ENCODE measurements at places on chromosomes 11 and 22.

- no peak for DNase-seq
Observed at GRCh38 chr11:35359321-35360054, 59.9 kb downstream of the SLC1A2 start.

- peak; percentile 76 for DNase-seq
Observed at GRCh38 chr22:21982338-21982965, at the start of gene TOP3B. TSS of gene TOP3B (minus strand) at chr22:21982787. CDS start at chr22:21975709, 7,078 bp downstream.

DNA sequence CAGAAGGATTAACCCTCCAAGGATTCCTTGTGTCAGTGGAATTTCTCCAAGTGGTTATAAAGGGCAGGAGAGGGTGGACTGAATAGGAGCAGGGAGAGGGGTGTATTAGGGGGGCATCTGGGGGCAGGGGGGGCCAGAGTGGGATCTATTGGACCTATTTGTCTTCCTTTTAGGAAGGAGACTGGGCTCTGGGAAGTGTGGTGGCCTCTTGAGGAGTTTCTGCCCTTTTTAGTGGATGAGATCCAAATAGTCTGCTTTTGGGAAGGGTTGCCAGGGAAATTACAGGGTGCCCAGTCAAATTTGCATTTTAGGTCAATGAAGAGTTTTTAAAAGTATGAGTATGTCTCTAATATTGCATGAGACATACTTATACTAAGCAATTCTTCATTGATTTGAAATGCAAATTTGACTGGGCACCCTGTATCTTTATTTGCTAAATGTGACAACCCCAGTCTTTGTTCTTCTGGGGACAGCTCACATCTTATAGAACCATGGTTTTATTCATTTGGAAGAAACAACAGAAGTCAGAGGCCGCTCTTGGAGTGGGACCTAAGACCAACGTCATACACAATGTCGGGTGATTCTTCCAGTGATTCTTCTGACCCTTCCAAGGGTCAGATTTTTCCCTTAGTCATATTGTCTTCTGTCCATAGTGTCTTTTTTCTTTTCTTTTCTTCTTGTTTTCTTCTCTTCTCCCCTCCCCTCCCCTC, 429 bp upstream of the SLC22A6 start:
- DNase-seq: no peak

DNA sequence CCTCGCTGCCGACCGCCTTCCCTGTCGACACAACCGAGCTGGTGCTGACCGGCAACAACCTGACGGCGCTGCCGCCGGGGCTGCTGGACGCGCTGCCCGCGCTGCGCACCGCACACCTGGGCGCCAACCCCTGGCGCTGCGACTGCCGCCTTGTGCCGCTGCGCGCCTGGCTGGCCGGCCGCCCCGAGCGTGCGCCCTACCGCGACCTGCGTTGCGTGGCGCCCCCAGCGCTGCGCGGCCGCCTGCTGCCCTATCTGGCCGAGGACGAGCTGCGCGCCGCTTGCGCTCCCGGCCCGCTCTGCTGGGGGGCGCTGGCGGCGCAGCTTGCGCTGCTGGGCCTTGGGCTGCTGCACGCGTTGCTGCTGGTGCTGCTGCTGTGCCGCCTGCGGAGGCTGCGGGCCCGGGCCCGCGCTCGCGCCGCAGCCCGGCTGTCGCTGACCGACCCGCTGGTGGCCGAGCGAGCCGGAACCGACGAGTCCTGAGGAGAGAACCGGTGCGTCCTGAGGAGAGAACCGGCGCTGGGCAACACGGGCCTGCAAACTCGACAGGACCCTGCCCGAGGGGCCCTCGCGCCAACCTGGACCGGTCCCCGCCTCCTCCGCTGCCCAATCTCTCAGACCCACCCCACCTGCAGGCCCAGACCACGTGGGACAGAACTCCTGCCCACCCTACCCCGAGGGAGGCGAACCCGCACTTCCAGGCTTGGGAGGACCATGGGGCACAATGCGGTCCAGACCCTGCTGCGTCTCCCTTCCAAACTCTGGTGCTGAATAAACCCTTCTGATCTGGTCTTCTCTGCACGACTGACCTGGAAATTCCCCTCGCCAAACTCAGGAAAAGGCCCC, 866 bp downstream of the GP1BB start:
- no peak for DNase-seq

DNA sequence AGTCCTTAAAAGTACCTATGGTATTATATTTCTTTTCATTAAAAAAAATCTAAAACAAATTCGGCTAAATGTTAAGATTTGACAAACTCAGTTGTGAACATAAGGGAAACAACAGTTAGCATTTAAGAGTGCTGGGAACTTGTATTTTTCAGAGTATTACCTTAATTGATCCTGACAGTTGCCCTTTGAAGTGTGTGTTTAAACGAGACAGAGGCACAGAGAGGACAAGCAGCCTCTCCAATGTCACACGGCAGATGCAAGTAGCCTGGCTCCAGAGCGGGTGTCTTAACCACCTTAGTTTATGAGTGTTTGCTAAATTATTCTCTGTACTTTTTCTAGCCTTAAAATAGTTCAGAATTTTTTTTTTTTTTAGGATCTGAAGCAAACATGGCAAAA, 80.9 kb downstream of the TIMP3 start:
- DNase-seq: no peak

- no peak for DNase-seq
Observed at GRCh38 chr11:113043698-113044097, 82.5 kb downstream of the NCAM1 start.

GRCh38 chr11:44950031-44950624, 555 bp downstream of the TP53I11 start:
- DNase-seq: no peak

GRCh38 chr22:33579448-33580093, 340.7 kb downstream of the LARGE1 start:
- DNase-seq: peak; percentile 6

DNA sequence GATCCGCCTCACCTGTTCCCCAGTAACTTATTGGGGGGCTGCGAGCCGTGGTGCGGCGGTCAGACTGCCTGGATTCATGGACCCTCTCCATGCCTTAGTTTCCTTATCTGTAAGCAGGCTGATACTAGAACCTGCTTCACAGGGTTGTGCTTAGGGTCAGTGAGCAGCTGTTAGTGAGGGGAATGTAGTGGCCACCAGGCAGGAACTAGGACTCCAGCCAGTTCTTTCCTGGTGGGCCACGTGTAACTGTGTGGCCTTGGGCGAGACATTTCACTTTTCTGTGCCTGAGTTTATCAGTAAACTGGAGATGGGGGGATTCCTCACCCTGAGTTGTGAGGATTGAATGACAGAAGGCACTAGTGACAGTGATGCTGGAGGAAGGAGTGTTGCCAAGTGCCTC, 24.8 kb downstream of the MCM5 start:
- no peak for DNase-seq

GRCh38 chr11:123587044-123587443, 67.4 kb downstream of the SCN3B start:
- DNase-seq: no peak

GRCh38 chr11:118205606-118206378, 19.0 kb downstream of the JAML start:
- DNase-seq: no peak

- no peak for DNase-seq
Observed at GRCh38 chr22:46378426-46379065, 43.0 kb downstream of the TRMU start.

DNA sequence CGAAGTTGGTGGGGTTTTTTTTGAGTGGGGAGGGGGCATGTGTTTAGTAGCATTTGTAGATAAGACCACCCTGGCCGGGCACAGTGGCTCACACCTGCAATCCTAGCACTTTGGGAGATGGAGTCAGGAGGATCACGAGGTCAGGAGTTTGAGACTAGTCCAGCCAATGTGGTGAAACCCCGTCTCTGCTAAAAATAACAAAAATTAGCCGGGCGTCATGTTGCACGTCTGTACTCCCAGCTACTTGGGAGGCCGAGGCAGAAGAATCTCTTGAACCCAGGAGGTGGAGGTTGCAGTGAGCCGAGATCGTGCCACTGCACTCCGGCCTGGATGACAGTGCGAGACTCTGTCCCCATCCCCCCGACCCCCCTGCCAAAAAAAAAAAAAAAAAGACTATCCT, 34.6 kb downstream of the CECR2 start:
- no peak for DNase-seq

GRCh38 chr11:67055812-67056211, 835 bp upstream of the RHOD start:
- no peak for DNase-seq

DNA sequence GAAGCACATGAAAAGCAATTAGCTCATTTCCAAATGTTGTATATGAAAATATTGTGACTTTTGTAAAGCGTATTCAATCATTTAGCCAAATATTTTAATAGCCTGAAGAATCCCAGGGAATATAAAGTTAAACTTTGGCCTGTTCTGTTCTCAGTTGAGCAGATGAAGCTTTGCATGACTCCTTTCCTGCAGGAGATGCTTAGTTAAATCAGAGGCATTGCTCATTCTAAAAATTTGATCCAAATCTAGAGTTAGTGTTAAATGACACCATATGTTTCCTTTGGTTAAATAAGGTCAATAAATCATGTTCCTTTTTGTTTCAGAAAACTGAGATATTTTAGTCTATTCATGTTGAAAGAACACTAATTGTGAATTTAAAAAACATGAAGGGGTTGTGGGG, 51.2 kb upstream of the BIRC3 start:
- DNase-seq: no peak

DNA sequence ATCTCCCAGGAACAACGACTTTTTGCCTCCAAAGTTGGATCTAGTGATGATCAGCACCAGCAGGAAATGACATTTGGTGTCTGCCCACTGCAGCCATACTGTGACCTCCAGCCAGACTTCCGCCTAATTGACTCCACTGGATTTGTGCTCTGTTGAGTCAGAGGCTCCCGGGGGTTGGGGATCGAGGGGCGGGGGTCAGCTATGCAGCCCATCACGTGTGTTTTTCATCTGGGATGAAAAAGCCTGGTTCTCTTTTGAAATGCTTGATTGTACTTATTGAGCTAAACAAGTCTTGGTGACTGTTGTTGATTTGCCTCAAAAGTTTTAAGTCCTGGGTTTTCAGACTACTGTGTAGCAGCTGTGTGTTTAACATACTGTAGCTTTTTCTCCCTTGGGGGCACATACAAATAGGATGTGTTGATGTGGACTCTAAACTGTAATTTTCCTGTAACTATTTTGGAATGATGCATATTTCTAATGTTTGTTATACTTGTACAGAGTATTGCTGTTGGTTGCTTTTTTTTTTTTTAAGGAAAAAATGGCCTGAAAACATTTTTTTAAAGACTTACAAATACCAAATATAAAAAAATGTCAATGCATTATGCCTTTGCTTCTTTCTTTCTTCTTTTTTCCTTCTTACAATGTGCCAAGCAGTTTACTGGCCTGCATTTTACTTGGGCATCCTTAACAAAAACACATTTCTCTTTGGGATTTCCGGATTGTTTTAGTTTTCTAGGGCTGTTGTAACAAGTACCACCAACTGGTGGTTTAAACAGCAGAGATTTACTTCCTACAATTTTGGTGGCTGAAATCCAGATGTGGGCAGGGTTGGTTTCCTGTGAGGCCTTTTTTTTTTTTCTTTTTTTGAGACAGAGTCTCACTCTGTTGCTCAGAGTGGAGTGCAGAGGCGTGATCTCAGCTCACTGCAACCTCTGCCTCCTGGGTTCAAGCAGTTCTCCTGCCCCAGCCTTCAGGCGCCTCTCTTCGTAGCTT, 46.1 kb upstream of the OR4B1 start:
- no peak for DNase-seq

- DNase-seq: no peak
Observed at GRCh38 chr11:73262851-73263495, 9.2 kb upstream of the P2RY6 start.

GRCh38 chr11:100545556-100545955, 141.5 kb upstream of the ARHGAP42 start:
- no peak for DNase-seq

DNA sequence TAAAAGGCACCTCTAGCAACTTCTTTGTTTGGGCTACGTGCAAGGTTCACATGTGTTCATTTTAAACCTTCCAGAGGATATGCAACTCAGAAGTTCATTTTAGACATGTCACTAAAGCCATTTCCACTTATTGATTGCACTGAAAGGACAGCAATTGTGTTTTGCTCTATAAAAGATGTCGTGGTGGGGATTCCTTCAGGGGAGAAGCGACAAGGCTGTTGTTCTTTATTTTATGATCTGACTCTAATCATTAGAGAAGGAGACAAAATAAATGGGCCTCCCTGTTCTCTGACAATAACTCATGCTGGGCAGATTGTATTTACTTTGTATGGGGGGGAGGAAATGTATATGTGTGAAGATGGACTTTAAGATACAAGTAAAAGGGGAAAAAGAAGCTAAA, 370.1 kb upstream of the ARHGAP42 start:
- no peak for DNase-seq

DNA sequence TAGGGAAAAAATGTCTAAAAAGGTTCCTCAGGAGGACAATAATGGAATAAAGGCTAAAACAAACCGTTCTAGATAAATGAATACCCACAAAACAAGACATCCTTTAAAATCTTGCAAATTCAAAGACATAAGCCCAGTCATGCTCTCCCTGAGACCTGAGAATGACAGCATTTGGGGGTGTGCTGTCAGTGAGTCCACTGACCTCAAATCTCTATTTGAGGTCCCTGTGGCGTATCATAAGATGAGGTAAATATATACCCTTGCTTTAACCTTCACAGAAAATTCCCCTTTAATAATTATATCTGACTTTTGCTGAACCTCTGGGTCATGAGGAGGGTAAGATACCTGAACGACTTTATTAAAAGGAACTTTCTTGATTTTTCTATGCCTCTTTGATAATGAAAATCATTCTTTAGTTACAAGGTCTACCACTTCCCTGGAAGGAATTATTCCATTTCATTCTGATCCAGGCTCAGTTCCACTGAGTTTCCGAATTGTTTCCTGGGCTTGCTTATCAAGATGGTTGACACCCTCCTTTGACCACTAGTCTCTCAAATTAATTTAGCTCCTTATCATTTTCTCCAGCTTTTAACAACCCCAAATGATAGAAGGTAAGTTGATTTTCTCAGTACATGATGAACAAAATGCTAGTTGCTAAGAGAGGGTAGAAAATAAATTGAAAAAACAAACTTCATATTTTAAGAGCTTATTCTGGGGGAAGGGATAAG, 53.8 kb upstream of the CHRM4 start:
- no peak for DNase-seq

DNA sequence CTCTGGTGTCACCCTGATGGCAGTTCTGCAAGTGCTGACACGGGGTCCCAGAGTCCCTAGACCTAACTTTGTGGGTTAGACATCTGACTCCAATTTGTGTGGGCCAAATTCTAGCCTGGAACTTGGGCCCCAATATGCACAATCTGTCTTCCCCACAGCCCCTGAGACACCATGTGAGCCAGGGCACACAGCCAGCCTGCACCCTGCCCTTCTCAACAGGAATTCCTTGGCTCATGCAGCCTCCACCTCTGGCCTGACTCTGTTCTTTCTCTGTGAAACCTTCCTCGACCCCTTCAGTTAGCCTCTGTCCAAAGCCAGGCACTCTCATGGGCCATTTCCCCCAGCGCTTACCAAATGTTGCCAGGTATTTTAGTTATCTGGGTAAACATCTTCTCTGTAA, 59.1 kb upstream of the POU2AF1 start:
- DNase-seq: no peak

Data from hematopoietic multipotent progenitor cell treated with erythropoietin and hydrocortisone succinate and interleukin-3 and kit ligand, for 15 days (in vitro differentiated cells).